GM04504 (cell line): ENCODE measurements at places on chromosomes 16 and 17.

DNA sequence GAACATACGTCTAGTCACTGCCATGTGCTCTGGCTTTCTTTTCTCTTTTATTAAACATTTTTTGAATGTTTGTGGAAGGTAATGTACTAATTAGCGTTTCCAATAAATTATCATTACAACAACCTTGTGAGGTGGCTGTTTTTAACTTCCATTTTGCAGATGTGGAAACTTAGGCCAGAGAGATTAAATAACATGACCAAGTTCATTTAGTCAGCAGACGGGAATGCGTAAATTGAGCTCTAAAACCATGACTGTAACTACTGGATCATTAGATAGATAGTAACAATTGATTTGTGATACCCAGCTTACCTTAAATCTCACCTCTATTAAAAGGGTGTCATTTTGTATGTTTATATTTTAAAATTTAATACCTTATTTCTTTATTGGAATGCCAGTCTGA lies 49.4 kb downstream of the RABEP1 start:
- no peak for DNase-seq

DNA sequence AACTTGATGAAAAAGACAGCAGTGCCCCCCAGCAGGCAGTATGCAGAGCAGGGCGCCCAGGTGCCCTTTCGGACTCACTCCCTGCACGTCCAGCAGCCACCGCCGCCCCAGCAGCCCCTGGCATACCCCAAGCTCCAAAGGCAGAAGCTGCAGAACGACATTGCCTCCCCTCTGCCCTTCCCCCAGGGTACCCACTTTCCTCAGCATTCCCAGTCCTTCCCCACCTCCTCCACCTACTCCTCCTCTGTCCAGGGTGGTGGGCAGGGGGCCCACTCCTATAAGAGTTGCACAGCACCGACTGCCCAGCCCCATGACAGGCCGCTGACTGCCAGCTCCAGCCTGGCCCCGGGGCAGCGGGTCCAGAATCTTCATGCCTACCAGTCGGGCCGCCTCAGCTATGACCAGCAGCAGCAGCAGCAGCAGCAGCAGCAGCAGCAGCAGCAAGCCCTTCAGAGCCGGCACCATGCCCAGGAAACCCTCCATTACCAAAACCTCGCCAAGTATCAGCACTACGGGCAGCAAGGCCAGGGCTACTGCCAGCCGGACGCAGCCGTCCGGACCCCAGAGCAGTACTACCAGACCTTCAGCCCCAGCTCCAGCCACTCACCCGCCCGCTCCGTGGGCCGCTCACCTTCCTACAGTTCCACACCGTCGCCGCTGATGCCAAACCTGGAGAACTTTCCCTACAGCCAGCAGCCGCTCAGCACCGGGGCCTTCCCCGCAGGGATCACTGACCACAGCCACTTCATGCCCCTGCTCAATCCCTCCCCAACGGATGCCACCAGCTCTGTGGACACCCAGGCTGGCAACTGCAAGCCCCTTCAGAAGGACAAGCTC lies 43.2 kb downstream of the SREBF1 start:
- DNase-seq: no peak

DNA sequence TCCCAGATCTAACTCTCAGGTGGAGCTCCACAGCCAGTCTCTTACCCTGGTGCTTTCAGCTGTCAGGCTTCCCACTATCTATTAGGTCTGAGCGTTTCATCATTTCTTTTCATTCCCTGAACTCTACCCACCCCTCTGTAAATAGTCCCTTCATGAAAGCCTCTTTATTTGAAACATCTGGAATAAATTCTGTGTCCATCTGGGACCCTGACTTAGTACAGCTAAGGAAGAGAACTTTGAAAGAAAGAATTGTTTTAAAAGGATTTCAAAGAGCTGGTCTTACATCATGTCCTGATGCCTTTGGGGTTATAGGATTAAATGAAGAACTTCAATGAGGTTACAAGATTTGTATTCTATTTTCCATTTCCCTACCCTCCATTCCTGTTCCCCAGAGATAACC lies 388.5 kb upstream of the CA10 start:
- no peak for DNase-seq

- DNase-seq: peak; percentile 45
Observed at GRCh38 chr16:68839831-68840230, 3.5 kb upstream of the TANGO6 start.

DNA sequence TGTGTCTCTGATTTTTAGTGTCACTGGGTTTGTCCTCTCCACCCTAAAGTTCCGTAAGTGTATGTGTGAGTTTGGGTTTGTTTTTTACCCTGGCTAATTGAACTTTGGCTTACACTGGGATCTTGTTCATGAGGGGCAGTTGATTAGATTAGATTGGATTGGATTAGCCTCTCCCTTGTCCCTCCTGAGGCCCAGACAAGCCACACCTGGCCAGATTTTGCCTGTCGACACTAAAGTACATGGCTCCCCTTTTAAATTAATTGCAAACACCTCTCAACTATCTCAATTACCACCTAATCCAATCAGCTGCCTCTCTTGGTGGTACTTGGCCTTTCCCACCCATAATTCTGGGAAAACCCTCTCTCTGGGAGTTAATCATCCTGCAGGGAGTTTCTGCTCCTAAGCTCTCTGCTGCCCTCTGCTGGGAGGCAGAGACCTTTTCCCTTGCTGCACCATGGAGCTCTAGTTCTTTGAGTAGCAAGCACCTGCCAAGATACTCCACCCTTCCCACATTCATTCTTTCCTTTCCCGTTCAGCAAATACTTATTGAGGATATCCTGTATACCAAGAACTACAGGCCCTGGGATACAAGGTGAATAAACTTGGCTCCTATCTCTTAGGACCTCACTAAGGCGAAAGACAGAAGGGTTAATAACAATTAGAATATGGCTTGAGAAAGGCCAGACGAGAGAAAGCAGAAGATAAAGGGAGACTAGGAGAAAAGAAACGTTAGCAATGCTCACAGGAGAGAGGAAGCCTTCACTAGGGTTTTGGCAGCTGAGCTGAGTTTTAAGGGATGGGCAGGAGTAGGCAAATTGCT lies 60.0 kb upstream of the MPHOSPH6 start:
- DNase-seq: peak; percentile 40

GRCh38 chr16:9370061-9370491 lies 278.6 kb downstream of the HAPSTR1 start:
- DNase-seq: no peak

GRCh38 chr17:56096026-56096810 lies 57.1 kb upstream of the ANKFN1 start:
- DNase-seq: no peak

DNA sequence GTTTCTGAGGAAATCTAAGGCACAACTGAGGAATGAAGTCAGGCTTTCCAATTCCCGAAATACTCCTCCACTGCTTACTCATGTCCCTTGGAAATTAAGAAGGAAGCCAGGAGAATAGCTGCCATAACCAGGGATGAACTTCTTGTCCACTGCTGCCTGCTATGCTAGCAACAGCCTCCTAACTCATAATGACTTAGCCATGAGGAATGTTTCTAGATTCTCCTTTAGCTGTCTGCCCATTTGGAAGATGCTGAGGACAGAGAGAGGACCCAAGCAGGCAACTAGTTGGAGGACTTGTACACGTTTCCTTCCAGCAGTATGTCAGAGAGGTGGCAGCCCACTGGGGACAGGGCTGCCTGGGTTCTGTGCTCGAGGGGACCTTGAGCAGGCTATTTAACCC lies 939 bp upstream of the CCL2 start:
- peak; percentile 56 for DNase-seq
